ENCODE measurements at places on chromosomes 3 and 15.

DNA sequence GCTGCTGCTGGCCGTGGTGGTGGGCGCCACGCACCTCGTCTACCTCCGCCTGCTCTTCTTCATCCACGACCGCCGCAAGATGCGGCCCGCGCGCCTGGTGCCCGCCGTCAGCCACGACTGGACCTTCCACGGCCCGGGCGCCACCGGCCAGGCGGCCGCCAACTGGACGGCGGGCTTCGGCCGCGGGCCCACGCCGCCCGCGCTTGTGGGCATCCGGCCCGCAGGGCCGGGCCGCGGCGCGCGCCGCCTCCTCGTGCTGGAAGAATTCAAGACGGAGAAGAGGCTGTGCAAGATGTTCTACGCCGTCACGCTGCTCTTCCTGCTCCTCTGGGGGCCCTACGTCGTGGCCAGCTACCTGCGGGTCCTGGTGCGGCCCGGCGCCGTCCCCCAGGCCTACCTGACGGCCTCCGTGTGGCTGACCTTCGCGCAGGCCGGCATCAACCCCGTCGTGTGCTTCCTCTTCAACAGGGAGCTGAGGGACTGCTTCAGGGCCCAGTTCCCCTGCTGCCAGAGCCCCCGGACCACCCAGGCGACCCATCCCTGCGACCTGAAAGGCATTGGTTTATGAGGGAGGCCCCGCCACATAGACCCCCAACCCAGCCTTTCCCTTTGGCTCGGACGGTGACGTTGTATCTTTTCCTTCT is 1.1 kb downstream of the GPR27 start:
- DNase-seq = no peak

DNA sequence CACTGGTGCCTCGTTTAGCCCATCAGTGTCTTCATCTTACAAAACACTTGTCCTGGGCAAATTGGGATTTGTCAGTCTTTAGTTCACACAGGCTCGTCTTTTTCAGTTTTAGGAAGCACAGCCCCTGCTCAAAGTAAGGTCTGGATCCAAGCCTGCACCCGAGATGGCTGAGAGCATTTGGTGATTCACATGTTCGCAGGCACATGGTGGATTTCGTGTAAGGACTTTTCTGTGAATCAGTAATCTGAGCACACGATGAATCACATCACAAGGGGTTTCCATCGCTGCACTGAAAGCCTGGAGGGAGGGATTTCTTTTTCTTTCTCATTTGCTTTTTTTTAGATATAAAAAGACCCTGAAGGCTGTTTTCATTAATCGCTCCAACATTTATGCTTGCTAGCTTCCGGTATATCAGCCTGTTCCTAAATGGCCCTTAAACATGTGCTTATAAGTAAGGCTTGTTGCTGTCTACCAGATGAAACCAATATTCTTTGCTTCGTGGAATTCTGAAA is 435.6 kb upstream of the ATP10A start:
- DNase-seq = no peak

DNA sequence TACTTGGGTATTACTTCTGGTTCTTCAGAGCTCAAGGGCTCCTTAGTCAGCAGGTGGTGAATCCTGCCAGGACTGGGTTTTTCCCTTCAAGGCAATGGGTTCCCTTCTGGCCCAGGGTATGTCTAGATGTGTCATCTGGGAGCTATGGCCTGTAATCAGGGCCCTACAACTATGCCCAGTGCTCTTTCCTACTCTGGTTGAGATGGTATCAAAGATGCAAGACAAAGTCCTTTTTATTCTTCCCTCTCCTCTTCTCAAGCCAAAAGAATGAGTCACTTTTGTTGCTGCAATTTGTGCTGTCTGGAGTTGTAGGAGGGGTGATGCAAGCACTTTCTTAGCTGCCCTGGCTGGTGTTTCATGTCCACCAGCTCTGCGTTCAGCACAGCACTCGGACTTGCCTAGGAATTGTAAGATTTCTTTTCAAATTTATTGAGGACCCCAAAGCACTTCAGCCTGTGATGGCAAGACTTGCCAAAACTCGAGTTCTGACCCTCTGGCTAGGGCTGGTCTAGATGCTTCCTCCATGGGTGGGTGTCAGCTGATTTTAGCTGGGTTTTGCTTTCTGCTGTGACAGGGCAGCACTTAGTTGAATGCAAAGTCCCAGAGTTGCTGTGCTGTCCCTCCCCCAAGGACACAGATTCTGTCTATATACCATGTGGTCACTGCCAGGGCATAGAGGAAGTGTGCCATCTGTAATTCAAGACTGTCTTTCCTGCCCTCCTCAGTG is 129.2 kb upstream of the CBLB start:
- no peak for DNase-seq

DNA sequence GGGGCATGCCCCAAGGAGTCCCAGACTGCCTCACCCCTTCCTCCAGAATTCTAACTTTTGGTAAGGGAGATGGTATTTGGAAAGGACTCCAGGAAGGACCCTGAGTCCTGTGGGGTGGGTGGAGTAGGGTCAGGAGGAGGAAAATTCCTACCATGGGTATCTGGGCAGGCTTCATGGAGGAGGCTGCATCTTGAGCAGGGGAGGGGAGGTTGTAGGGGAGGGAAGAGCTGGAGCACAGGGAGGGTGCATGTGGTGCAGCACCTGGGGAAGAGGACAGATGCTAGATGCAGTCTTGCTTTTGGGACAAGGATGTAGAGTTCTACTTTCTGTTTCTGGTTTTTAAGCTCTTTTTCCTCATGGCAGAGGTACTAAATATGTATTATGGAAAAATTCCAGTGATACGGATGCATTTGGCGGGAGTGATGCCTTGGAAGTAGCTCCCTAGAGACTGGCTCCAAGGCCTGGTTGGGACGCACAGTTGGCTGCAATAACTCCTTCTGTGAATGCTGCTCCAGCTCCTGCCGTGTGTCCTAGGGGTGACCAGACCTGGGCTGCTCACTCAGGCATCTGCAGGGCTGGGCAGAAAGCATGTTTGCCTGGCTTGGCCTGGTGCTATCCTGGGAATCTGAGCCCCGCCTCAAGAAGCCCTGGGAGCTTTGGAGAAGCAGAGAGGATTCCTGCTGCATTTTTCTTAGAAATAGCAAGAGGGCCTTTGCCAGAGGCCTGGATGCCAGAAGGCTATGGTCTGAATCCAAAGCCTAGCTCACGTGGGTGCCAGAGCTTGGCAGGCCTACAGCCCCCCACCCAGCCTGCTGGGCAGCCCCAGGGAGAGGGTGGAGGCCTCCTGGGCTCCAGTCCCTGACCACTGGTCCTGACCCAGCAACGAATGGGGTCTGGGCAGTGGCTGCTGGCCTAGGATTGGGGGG is 10.1 kb downstream of the SEMA3F start:
- peak; percentile 67 for DNase-seq

- DNase-seq = no peak
These were observed 42.0 kb upstream of the FAM98B start for GRCh38 chr15:38411902-38412301.

DNA sequence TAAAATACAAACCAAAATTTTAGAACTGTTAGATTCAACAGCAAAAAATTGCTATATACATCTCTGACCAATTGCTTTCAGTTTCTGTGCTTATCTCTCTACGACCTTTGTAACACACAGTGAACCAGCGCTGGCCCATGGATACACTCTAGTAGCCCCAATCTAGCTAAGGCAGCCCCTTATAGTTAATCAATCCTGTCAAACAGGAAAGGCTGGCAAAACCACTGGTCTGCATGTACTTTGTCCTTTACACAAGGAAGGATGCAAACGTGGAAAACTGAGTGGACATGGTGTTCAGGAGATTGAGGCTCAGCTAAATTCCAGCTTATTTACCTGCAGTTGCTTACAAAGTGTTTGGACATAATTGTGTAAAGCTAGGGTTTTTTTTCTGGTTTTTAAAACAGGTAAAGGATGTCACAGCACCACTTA is 25.9 kb downstream of the ADGRG7 start:
- no peak for DNase-seq

DNA sequence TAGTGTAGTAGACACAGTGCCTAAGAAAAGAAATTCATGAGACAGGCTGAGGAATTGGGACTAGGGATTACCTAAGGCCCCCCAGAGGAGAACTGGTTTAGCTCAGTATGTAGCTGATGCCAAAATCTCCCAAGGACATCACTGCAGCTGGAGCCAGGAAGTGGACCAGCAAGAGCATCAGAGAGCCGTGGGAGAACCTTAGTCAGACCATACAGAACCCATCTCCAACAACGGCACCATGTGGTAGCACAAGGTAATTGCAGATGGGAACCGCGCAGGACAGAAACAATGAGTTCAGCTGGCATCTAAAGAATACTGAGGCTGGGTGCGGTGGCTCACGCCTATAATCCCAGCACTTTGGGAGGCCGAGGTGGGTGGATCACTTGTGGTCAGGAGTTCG is 81.7 kb downstream of the WNT5A start:
- DNase-seq = no peak

DNA sequence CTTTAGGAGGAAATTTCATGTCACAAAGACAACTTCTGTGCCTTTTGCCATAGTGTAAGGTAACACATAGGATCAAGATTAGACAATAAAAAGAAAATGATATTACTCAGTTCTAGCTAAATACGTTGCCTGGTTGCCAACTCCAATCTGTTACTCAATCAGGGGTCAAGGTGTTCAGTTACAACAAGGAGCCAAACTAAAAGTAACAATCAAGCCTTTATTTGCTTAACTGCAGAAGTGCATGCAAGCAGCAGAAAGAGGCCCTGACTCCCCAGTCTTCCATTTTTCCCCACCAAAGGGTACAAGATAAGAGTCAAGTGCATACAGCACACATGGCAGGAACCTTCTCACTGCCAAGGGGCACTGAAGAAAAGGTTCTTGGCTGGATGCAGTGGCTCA is 28.3 kb upstream of the PPP4R2 start:
- DNase-seq = no peak

- DNase-seq = no peak
These were observed 24.6 kb downstream of the MAPKBP1 start for GRCh38 chr15:41798607-41799487.

DNA sequence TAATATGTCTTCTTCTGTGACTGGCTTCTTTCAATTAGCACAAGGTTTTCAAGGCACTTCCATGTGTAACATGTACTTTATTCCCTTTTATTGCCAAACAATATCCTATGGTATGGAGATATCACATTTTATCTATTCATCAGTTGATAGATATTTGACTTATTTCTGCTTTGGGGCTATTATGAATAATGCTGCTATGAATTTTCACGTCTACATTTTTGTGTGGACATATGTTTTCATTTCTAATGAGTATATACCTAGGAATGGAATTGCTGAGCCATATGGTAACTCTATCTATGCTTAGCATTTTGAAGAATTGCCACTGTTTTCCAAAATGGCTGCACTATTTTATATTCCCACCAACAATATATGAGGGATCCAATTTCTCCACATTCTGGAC is 3.6 kb upstream of the AGTR1 start:
- DNase-seq = no peak
